Inflammatory macrophage treated with lipopolysaccharide for 4 hours (primary cell): ENCODE measurements at places on chromosomes 16 and 17.

- DNase-seq: no peak
Measured at GRCh38 chr17:58364270-58364942, 12.4 kb upstream of the SUPT4H1 start.

DNA sequence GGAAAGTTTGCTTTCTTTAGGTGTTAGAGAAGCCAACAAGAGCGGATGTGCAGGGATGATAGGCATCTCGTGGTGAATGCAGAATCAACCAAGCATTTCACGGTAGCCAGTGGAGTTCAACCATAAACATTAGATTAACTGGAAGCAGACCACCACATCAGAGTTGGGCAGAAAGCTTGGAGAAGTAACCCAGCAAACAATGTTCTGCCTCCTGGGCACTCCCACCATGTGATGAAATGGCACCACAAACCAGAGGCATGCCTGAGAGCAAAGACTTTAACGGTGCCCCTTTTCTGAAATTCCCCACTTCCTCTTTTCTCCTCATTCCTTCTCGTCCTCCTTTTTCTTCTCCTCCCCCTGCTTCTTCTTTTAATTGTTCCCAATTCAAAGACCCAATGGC lies 193.5 kb upstream of the ANKFN1 start:
- no peak for DNase-seq

- DNase-seq: no peak
Measured at GRCh38 chr17:46853896-46854444, 2.6 kb downstream of the WNT9B start.

DNA sequence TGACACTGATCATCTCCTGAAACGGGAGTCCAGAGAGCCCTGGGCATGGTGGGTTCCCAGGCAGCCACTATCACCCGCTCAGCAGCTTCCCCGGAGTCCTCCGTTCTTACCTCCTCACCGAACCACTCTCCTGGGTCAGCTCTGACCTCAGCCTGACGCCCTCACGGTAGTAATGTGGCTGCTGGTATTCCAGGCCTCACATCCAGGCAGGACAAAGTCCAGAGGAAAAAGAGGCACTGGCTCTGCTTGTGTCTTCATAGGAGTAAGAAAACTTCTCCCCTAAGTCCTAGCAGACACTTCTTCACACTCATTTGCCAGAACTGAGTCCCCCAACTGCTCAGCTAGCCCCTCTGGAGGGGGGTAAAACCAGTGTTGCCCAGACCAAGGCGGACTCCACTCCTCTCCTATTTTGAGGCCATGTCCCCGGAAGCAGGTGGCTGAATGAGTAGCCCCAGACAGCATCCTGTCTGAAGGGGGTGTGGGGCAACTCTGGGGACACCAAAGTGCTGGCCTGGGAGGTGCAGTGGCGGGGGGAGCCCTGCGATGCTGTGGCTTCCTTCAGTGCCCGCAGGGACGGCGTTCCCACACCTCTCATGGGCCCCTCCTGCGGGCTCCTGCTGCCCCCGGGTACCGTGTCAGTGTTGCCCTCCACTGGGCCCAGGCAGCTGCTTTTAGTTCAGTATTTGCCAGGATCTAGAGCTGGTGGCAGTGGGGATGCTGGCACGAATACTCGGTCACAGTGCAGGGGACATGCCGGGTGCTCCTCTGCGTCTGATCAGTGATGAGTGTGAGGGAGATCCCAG lies 5.4 kb downstream of the FSCN2 start:
- DNase-seq: no peak

DNA sequence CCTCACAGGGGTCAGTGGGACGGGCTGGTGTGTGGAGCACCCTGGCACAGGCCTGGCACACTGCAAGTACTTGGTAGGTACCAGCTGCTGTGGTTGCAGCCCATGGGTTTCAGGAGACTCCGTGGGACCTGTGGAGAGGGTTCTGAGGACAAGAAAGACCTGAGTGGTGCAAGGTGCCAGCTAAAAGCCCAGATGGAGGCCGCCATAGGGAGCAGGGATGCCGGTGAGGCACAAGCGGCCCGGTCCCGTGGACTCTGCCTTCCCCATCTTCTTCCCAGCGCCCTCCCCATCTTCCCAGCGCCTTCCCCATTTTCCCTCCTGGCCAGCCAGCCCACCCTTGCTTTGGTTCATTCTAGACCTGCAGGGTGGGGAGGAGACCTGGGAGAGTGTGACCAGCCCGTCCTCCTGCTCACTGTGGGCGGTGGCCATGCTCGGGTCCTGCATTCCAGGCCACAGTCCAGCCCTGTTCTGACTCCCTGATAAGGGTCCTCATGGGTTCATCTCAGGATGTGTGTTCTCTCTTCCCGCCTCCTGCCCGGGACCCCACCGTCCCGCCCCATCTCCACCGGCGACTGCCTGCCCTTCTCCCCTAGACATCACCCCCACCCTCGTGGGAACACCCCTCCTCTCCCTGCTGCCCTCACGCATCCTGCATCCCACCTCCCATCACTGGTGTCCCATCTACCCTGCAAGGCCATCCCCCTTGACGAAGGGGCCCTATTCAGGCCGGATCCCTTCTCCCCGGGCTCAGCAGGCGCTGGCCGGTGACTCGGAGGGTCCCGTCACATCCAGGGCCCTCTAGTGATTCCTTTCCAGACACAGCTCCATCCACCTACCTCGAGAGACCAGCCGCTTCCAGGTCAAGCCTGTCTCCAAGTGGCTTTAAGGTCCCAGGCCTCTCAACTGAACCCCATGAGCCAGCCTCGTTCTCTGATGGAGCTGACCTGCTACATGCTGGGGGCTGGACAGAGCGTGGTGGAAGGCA lies 3.4 kb downstream of the ZNF469 start:
- no peak for DNase-seq

GRCh38 chr16:88624977-88625576 lies 13.3 kb upstream of the IL17C start:
- no peak for DNase-seq

GRCh38 chr17:41101586-41102259 lies at the start of gene KRTAP4-16:
TSS of gene KRTAP4-16 (minus strand) at chr17:41102209. CDS start at chr17:41102209, 0 bp downstream.
- DNase-seq: no peak

GRCh38 chr16:85615852-85616606 lies 2.9 kb downstream of the GSE1 start:
- DNase-seq: peak; percentile 96

DNA sequence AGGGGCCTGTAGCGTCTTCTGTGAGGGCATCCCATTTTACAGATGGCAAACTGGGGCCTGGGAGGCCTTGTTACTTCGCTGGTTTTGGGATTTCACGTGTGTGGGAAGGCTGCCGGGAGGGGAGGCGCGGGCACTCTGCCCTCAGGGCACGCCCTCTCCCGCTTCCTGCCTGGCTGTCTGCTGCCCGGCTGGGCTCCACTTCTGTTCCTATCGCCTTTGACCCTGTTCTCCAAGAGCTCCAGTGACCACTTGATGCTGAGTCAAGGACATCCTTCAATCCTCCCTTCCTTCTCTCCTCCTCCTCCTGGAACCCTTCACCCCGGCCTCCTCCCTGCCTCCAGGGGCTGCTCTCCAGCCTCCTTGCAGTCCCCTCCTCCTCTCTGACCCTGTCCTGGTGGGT lies 16.0 kb downstream of the SPNS3 start:
- peak; percentile 22 for DNase-seq

- DNase-seq: peak; percentile 79
Measured at GRCh38 chr16:12458591-12459358, 344.9 kb downstream of the CPPED1 start.

- no peak for DNase-seq
Measured at GRCh38 chr16:67435758-67436164, 4.8 kb downstream of the HSD11B2 start.

DNA sequence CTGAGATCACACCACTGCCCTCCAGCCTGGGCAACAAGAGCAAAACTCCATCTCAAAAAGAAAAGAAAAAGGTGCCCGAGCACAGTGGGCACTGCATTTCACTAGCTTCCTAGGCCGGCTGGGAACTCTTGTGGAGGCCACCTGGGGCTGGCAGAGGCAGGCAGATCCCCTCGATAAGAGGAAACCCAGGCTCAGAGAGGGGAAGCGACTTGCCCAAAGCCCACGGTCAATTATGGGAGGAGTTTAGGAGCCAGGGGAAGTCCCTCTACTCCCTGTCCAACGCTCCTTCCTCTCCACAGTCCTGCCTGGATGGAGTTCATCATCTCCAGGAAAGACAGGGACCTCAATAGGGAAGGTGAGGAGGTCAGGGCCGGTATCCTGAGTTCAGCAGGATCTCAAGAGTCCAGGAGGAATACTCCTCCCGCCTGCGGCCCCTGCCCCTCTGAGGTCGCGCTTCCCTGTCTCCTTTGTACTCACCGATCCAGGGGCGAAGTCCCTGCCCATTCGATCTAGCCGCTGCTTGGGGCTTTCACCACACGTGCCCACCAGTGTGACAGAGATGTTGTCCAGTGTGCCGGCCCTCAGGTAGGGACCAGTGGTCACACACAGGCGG lies 841 bp downstream of the ALOXE3 start:
- peak; percentile 37 for DNase-seq

DNA sequence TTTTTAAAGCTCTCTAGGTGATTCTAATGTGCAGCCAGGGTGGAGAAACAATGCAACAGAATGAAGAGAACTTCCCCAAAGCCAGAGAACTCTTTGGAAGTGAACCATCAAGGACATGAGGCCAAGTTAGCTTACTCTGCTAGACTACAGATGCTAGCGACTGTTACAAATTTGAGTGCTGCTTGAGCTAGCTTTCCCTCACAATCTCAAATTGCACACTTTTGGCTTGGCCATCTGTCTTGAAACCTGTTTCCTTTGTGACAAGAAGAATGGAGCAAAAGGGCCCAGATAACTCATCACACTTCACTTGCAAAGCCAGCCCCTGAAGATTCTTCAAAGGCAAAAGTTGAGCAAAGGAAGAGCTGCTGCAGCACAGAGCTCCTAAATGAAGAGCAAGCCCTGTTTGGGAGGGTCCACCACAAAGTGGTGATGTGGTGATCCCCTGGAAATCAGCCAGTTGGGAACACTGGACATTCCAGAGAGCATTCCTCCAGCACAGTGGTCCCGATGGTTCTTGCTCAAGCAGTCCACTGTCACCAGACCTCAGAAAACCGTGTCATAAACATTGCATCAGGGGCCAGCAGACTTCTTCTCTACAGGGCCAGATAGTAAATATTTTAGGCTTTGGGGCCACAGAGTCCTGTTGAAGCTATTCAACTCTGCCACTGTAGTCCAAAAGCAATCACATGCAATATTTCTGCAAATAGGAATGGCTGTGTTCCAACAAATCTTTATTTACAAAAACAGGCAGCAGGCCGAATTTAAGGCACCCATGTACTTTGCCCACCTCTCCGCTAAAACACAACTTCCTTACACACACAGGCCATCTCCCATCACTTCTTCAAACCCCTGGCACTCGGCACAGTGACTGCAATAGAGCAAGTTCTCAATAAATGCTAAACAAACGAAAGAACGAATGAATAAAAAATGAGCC lies 21.2 kb downstream of the SLC39A11 start:
- DNase-seq: no peak

DNA sequence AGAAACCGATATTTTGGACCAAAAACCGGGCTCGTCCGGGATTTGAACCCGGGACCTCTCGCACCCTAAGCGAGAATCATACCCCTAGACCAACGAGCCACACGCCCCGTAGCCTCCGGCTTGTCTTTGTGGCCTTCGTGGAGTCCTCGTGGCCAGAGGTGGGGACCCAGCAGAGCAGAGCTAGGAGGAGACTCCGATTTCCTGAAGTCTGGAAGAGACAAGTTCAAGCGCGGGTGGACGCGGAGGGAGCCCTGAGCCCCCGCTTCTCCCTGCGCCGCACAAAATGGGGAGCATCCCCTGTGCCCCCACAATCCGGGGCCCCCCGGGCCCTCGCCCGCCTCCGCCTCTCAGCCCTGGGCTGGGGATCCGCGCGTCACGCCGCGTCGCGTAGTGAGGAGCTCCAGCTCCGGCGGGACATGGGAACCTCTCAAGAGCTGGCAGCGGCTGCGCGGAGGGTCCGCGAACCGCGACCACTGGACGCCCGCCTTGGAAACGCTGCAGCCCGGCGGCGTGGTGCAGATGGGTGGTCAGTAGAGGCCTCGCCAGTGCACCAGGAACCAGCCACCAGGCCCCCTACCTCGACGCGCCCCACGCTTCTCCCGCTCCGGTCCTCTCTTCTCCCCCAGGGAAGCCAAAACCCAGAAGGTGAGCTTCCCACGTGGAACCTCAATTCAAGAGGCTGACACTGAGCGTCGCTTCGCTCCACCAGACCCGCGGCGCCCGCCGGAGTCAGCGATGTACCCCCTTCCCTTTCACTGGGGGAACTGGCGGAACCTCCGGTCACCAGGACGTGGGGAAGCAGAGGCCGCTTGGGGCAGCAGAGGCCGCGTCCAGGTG lies 5.2 kb upstream of the OR1F1 start:
- DNase-seq: peak; percentile 39
